Gastrocnemius medialis (tissue), 4 donors: ENCODE measurements at places on chromosomes 3 and 15. TPM values are rescaled to one million over a fixed set of nuclear protein-coding genes. Genes with fewer than 3 reads are reported as not detected.
A peak's percentile ranks its signal among the peaks of the same experiment; 100 is the strongest.

DNA sequence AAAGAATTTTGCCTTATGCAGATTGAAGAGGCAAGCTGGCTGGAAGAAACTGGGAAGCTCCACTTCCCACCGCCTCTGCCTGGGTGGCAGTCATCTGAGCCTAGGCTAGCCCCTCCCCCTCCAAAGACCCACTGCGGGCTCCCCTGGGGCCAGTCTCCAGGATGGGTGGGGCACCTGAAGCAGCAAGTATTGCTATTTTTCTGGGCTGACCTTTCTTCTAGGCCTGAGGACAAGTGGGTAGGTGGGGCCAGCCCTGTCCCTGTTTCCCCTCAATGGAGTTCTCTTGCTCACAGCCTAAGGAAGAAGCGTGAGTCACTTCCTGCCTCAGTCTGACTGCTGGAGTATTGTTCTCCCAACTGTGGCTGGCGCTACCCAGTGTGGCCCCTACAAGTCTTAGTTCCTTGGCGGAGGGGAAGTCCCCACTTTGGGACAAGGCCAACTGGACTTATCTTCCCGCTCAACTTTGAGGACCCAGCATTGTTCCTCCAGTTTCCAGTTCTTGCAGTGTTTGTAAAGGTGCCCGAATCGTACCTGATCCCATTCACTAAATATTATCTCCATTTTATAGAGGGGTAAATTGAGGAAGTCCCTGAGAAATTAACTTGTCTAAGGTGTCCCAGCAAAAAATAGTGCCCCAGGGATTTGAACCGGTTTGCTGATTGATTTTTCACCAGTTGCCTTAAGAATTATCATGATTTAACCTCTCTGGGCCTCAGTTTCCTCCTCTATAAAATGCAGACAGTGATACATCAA lies 1.4 kb downstream of the FURIN start:
- DNase-seq, result peak; percentile 66

DNA sequence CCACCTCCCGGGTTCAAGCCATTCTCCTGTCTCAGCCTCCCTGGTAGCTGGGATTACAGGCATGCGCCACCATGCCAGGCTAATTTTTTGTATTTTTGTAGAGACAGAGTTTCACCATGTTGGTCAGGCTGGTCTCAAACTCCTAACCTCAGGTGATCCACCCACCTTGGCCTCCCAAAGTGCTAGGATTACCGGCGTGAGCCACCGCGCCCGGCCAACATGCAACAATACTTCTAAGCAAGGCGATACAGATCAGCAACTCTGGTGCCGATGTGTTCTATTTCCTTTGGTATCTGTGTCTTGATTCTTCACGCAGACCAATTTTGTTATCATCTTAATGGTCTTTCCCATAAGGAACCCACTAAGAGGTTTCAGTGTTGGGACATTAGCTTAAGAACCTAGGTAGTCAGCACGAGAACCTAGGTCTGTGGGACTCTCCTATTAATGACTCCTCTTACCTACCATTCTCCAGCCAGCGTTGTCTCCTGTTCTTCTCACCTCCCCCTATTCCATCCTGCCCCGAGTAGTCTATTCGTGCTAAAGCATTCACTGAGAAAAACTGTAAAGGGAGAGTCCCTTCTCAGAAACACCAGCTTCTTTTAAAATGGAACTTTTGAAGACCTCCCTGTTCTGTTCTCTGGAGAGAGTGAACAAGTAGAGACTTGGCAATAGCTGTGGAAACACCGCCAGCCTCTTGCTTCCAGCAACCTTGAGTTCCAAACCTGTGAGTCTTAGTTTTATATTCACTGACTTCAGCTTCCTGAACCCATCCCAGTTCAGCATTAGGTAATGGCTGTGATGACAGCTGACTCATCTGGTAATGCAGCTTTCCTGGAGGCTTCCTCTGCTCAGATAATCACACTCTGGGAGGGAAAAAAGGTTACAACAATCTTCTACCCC lies 61.2 kb downstream of the TSC22D2 start:
- peak; percentile 54 for DNase-seq

GRCh38 chr3:151867666-151868065 lies 5.8 kb upstream of the SUCNR1 start:
- no peak for DNase-seq

DNA sequence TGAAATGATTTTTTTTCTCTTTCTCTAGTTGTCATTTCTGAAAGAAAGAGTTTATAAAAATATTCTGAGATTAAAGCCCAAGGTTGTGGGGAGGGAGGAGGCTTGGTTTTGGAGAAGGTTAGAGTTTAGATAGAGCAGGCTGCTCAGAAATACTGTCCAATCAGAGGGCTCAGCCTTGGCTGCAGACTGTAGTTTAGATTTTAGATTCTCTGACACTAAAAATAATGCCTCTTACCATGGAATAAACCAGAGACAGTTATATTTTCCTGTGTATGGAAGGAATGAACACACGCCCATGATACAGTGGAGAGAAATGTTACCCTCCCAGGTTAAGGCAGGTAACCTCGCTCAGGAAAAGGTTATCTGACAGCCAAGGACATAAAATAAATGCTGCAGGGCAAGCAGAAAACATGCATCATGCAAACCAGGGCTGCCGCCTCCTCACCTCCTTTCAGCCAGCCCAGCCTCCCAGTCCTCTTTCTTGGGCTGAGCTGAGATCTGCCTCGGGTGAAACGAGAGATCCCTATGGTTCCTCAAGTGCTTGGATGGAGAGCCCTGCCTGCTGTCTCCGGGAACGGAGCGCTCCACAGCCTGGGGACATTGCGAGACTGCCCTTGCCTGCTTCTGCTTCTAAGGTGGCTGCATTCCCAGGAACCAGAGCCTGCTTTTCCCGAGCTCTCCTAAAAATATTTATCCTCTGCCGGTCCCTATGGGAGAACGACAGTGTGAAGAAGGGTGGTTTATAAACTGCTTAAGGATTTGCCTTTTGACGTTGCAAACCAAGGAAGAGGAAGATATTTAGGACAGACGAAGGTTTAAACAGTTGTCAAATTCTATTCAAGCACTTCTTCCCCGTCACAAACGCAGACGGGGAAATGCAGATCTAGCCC lies 848 bp downstream of the NCEH1 start:
- DNase-seq, result peak; percentile 66

- DNase-seq, result no peak
These were observed 119.4 kb downstream of the GADL1 start for GRCh38 chr3:30775040-30775439.

DNA sequence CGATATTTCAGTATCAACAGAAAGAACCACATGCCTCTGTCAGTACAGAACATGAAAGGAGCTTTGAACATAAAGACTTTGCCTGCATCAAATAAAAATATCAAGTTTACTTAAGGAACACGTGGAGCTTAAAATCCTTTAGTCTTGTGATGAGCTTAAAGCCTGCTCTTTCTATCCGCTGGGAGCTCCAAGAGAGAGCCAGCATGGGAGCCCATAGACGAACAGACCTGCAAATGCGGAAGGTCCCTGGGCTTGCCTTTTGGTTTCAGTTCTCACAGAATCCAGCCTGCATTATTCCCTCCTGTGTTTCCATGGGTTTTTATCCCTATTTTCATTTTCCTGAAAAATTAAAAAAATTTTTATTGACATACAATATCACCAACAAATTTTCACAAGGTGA lies 530.6 kb upstream of the RGMA start:
- no peak for DNase-seq

DNA sequence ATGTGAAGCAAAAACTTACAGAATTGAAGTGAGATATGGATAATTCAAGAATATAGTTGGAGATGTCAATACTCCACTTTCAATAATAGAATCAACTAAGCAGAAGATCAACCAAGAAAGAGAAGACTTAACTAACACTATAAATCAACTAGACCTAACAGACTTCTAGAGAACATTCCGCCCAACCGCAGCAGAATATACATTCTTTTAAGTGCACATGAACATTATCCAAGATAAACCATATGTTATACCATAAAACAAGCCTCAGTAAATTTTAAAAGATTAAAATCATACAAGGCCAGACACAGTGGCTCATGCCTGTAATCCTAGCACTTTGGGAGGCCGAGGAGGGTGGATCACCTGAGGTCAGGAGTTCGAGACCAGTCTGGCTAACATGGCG lies 5.5 kb upstream of the TEX55 start:
- DNase-seq, result no peak

Gene IL5RA
- not detected for total RNA-seq

- DNase-seq, result no peak
These were observed 6.8 kb downstream of the PEAK1 start for GRCh38 chr15:77412972-77413698.

Gene GOLGA6B
- total RNA-seq, result not detected

Gene MAPKBP1
- 8.4 TPM for total RNA-seq

DNA sequence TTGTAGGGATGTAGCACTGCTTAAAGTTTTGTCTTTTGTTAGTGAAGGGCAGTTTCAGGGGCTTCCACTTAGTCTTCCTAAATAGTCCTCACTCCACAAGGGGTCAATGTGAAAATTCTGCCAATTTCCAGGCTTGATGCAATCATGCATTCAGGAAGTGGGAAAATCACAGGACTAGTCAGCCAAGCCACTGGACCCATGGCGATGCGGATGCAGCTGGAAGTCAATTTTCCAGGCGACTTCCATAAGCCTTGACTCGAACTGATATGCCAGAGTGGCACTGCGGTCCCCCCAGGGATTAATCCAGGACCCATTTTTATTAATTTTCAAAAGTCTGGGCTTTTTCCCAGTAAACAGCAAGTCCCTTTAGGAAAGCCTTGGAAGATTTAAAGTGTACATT lies 26.1 kb downstream of the GBE1 start:
- DNase-seq, result no peak

Gene SLC9A9
- 3.8 TPM for total RNA-seq

Gene IL17RB
- total RNA-seq, result 1.4 TPM

- no peak for DNase-seq
These were observed 41.0 kb downstream of the MEGF11 start for GRCh38 chr15:66212563-66212921.

DNA sequence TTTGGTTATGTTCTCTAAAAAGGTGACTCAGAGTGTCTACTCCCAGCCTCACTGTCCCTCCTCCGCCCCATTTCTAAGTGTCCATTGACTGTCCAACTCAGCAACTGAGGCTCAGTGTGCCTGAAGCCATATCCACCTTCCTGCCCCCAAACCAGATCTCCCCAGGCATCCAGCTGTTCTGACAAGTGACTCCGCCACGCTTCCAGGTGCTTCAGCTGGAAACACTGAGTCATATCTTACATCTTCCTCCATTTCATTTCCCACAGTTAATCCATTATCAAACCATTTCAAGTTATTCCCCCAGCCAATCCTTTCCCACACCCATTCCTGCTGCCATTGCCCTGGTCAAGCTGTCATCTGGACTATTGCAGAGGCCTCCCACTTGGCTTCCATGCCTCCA lies 17.1 kb downstream of the MAGEF1 start:
- no peak for DNase-seq

DNA sequence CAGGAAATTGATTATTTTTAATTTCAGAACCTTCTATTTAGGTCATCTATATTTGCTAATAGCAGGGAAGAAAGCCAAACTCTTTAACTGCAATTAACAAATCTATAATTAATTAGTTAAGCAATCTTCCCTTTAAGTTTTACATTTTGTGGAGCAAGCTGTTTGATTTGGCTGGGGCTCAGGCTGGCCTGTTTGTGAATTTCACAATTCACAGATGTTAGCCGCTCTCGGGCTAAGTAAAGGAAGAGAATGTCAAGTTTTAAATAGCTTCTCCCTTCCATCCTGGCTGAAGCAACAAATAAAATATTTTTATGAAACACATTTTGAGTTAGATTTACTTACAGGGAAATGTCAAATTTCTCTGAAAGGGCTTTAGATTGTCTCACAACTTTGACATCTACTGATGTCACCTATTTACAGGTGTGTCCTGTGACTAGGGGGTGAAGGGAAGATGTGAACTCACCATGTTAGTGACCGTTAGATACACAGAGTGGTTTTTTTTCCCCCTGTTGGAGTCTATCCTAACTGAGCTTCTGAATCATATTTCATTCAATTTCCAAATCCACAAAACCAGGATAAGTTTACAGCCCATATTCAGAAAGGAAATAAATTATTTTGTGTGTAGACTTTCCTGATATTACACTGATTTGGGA lies 1.3 kb upstream of the TP63 start:
- no peak for DNase-seq

GRCh38 chr15:68610825-68611224 lies 32.0 kb downstream of the CORO2B start:
- DNase-seq, result no peak

Gene NDUFB4
- total RNA-seq, result 186 TPM

- DNase-seq, result no peak
These were observed 11.4 kb upstream of the CORO2B start for GRCh38 chr15:68567345-68567744.

Gene CFAP91
- 0.11 TPM for total RNA-seq

Gene LZTFL1
- total RNA-seq, result 7.6 TPM

- DNase-seq, result no peak
These were observed 266.7 kb upstream of the ATP10A start for GRCh38 chr15:26129852-26130251.

DNA sequence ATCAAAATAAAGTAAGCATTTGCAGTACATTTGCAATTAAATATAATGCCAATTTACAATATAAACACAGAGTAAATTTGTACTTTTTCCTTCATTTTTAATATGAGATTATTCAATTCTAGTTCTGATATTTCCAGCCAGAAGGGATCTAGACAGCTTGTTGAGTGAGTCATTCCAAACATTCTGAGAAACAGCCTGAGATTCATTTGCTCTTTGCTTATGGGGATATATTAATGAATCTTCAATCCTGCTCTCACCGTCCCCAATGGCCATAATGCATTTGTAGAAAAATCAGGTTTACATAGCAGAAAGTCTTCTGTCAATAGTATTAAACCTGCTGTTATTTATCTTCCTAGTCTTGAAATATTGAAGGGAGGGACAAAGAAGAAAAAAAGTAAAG lies 554.2 kb downstream of the TUSC7 start:
- DNase-seq, result no peak

Gene ZBED2
- total RNA-seq, result not detected

DNA sequence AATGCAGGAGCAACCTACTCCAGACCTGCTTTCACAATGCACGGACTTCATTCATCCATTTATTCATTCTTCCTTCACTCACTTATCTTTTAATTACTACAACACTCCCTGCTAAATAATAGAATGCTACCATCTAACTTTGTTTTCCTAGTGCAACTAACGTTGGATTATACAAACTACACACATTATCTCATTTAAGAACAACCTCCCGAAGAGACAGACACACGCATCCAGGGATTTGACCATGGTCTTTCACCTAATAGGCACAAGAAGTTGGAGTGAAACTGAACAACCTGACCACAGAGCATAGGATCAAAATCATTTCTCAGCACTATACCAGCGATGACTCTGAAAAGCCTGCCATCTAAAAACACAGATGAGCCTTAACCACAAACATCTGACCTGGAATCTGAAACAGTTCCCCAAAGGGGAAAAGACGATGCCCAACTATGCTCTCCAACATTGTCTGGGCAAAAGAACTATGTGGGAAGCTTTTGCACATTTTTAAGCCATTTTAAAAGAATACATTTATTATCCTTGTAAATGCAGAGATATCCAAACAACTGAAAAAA lies 21.0 kb downstream of the ZNF385D start:
- no peak for DNase-seq
